T-helper 1 cell (primary cell): ENCODE measurements at places on chromosomes 3 and 15.

GRCh38 chr15:70792171-70792573, 28.8 kb upstream of the UACA start:
- no peak for DNase-seq

DNA sequence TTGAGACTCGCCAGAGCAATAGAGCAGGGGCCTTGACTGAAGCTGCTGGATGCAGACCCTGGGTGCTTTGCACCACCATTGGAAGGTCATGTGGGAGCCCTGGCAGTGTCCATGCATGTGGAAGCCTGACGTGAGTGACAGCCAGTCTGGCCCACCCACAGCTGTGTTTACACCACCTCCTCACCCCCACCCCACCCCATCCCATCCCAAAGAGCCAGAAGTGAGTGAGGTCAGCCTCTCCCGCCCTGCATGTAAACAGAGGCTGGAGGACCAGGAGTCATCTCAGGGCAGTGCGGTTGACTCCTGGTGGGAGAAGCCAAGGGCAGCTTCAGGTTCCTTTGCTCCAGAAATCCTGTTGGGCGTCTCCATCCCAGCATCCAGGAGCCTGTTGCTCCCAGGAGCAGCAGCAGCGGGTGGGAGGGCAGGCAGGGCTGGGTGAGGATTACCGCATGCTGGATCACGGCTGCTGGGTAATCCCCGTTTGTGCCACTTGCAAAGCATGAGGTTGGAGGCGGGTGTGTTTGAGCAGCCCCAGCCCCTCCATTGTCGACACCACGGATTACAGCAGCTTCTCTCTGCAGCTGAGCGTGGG, 44.6 kb downstream of the CORO2B start:
- no peak for DNase-seq

DNA sequence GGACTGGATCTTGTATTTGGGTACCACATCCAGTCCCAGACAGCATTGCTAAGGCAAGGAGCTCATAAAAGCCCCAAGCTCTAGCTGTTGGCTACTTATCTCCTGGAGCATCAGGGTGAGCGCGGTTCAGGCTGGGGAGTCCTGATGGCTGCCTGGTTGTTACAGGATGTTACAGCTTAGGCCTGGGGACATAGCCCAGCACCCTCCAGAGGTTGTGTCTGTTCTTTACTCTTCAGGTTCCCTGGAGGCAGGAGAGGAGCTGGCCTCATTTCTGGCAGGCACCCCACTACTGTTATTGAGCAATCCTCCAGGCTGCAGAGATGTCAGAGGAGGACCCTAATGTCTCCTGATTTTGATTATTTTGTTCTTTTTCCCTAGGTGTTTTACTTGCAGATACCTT, 26.6 kb downstream of the APBA2 start:
- DNase-seq = no peak

DNA sequence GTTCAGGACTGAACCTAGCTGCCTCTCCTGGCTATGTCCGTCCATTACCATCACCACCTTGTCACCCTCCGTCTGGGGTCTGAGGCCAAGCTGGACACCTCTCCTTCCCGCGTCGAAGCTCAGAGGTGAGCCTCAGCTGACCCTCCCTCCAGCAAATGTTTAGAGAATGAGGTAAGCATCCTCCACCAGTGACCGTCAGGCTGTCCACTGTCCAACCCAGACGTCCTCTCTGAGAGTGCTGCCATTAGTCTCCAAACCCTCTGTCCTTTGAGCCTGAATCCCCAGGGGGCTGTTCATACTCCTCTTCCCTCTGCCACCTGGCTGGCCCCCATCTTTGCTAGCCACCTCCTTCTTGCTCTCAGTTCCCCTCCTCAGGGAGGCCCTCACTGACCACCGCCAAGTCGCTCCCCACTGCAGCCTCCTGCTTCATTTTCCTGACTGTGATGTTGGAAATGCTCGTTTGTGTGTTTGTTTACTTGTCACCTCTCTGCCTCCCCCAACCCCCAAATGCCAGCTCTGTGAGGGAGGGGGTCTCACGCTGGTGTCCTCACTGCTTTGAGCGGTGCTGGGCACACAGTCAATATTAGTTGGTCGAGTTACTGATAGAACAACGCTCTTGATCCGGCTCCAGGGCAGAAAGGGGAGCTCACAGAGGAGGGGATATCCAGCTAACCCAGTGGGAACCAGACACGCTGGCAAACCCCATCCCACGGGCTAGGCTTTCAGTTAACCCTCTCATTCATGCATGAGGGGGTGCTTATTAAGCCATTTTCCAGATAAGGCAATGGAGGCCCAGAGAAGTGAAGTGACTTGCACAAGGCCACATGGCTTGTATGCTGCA, 64.9 kb downstream of the IQSEC1 start:
- no peak for DNase-seq

DNA sequence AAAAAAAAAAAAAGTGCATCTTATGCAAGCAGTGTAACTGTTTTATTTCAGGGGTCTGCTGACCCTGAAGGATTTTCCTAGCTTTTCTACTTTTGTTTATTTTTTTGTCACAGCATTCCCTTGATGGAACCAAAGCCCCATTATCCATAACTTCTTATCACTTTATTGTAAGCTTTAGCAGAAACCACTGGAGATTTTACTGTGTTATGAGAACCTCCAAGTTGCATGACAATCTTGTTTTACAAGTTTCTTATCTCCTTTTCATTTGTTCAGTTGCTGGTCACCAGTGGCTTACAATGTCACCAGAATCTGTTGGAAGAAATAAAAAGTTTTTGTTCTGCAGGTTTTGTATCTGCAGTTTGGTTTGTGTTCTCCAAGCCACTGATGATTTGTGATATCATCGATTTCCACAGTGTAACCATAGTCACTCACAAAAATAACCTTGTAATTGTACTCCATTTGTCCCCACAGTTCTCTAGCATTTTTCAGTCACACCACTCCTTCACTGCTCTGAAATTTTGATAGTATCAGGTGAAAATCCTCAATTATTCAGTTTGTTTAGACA, 660.0 kb downstream of the RBMS3 start:
- no peak for DNase-seq

GRCh38 chr3:57818772-57819171, 62.7 kb downstream of the SLMAP start:
- no peak for DNase-seq

- no peak for DNase-seq
These were observed 129.8 kb upstream of the CTDSPL start for GRCh38 chr3:37731895-37732294.
